Natural killer cell (primary cell): ENCODE measurements at places on chromosomes 1 and 21.

DNA sequence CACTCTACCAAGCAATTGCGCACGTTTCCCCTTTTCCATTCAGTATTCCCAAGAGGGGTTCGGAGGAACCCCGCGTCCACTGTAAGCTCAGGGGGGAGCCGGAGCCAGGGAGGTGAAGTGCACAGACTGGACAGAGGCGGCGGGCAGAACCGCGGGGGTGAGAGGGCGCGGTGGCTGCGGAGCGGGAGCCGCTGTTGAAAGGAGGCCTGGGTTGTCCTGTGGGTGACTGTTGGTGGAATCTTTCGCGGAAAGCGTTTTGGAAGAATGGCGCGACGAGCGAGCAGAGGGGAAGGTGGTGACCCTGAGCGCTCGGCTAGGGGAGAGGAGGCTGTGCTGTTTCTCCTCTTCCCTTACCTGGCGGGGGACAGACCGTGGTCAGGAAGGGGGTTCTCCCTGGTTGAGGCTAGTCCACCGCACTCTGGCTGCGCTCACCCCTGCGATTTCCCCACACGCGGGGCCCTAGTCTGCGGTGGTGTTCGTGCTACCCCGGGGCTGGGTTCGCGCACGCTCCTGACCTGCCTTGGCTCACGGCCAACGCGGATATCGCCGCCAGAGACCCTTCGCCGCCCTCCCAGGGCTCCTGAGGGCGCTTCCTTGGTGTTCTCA is 92.8 kb downstream of the PRKAB2 start:
- peaks cover 26% of the 10 kb centered on the region for H3K27me3 ChIP-seq
- peaks cover 27% of the 10 kb centered on the region for H3K4me1 ChIP-seq
- H3K4me3 ChIP-seq, result peak overlapping the region; percentile 21
- no peak overlapping the region for H3K27ac ChIP-seq
- no peak for DNase-seq

- no peak overlapping the region for H3K4me3 ChIP-seq
- H3K36me3 ChIP-seq, result no peaks in the 10 kb centered on the region
- no peaks in the 10 kb centered on the region for H3K27me3 ChIP-seq
- H3K27ac ChIP-seq, result no peak overlapping the region
- H3K4me1 ChIP-seq, result no peaks in the 10 kb centered on the region
These were observed 472.9 kb upstream of the RUNX1 start for GRCh38 chr21:35521852-35522505.

- H3K27ac ChIP-seq, result no peak overlapping the region
- no peaks in the 10 kb centered on the region for H3K27me3 ChIP-seq
- no peak for DNase-seq
These were observed 544.8 kb downstream of the NUF2 start for GRCh38 chr1:163866564-163866963.

DNA sequence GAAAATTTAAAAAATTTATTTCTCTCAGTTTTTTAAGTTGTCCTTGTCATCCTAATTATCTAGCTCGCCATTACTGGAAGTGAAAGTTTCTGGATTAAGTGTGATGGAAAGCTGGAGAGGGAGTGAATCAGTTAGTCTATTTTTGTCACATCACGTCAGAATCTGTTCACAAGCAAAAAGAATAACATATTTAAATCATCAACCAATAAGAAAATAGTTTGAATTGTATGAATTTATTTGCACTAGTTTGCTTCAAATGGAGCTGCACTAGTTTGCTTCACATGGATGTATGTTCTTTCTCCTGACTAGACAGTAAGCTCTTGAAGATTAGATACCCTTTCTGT is 22.8 kb downstream of the PHC2 start:
- no peak overlapping the region for H3K27ac ChIP-seq
- H3K4me3 ChIP-seq, result no peak overlapping the region
- no peaks in the 10 kb centered on the region for H3K27me3 ChIP-seq
- H3K4me1 ChIP-seq, result no peaks in the 10 kb centered on the region
- no peaks in the 10 kb centered on the region for H3K36me3 ChIP-seq

- no peak for DNase-seq
- H3K36me3 ChIP-seq, result no peaks in the 10 kb centered on the region
- peak within 1 kb of the TSS; percentile 52 for H3K4me3 ChIP-seq
- H3K27me3 ChIP-seq, result peaks cover 52% of the 10 kb centered on the region
These were observed at the start of gene IFNGR2 for GRCh38 chr21:33403128-33403785. TSS of gene IFNGR2 (plus strand) at chr21:33403413. CDS start at chr21:33403544, 131 bp downstream.

GRCh38 chr1:33256221-33256470 is 146 bp upstream of the ZNF362 start:
- no peak overlapping the region for H3K27ac ChIP-seq
- H3K4me3 ChIP-seq, result no peak overlapping the region
- H3K36me3 ChIP-seq, result no peaks in the 10 kb centered on the region
- no peak for DNase-seq

GRCh38 chr1:43008115-43009060 is 49.7 kb upstream of the SLC2A1 start:
- H3K4me3 ChIP-seq, result no peak overlapping the region
- H3K27ac ChIP-seq, result no peak overlapping the region
- H3K27me3 ChIP-seq, result no peaks in the 10 kb centered on the region

DNA sequence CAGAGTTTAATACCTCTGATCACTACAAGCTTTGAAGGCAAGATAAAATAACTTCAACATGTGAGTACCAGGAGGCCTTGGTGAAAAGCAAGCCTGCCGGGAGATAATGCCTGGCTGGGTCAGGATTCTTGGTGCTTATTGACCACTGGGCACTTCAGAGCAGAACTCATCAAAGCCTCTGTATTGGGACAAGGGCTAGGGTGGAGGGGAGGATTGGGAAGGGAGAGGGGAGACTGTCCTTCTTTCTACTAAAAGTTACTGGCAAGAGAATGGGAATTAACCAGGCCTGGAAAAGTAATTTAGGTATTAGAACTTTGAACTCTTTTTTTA is 35.2 kb downstream of the NEK2 start:
- H3K4me1 ChIP-seq, result peaks cover 16% of the 10 kb centered on the region
- H3K27me3 ChIP-seq, result no peaks in the 10 kb centered on the region
- no peak overlapping the region for H3K27ac ChIP-seq
- no peak overlapping the region for H3K4me3 ChIP-seq

DNA sequence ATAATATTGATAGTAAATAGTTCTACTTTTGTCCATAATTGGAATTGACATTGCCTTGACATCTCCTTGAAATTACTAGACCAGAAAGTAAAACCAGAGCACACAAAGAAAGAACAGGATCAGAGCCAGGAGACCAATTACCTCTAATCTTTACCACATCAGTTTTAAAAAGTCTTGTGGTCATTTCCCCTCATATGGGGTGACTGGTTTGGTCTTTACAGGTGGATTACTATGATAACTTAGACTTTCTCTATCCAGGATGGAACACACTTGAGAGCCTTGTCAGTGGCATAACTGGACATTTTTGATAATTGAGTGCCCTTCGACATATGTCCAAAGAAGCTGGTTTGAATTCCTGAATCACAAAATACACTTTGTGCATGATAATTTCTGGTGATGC is 1148.1 kb upstream of the NCAM2 start:
- no peaks in the 10 kb centered on the region for H3K4me1 ChIP-seq
- no peaks in the 10 kb centered on the region for H3K36me3 ChIP-seq
- no peak overlapping the region for H3K4me3 ChIP-seq
- DNase-seq, result no peak
- H3K27ac ChIP-seq, result no peak overlapping the region

DNA sequence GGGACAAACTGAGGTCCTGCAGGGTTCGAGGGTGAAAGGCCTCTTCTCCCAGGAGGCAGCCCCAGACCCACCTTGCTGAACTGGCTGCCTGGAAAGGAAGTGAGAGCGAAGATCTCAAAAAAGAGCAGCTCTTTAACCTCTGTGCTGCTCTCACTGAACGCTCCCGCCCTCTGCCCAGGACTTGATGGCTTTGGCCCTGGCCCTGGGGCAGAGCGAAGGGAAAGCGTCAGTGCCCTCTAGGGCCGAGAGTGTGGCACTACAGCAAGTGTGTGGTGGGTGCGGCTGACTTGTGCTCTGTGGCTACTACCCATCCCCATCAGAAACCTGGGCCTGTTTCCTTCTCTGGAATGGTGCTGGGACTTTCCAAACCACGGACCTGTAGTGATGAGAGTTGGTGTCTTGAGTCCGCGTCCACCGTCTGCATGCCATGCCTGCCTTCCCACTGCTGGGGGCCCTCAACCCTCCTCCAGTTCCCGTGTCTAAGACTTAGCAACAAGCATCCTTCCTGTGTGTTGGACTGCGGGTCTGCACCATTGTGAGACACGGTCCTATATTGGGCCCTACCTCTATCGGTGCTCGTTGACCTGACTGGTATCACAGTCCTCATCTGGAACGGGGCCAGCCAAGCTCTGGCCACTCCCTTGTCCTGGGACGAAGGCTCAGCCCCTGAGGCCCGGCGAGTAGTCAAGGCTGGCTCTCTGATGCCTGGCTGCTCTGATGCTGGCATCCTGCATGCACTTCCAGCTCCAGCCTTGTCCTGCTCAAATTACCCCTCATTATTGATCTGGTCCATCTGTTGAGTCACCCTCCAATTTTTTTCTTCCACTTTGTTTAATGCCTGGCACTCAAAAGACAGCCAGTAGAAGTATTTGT is 180.3 kb downstream of the DISC1 start:
- no peaks in the 10 kb centered on the region for H3K36me3 ChIP-seq
- no peaks in the 10 kb centered on the region for H3K27me3 ChIP-seq
- H3K27ac ChIP-seq, result no peak overlapping the region

DNA sequence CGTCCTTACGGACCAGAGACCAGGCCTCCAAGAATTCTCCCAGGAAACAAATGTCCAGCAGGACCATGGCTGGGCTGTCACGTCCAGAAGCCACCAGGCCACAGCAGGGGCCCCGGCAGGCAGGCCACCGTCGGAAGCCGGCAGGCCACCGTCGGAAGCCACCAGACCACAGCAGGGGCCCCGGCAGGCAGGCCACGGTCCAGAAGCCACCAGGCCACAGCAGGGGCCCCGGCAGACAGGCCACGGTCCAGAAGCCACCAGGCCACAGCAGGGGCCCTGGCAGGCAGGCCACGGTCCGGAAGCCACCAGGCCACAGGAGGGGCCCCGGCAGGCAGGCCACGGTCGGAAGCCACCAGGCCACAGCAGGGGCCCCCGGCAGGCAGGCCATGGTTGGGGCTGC is 67.0 kb upstream of the PDE9A start:
- no peak for DNase-seq
- no peak overlapping the region for H3K27ac ChIP-seq
- H3K27me3 ChIP-seq, result no peaks in the 10 kb centered on the region
- no peaks in the 10 kb centered on the region for H3K36me3 ChIP-seq

DNA sequence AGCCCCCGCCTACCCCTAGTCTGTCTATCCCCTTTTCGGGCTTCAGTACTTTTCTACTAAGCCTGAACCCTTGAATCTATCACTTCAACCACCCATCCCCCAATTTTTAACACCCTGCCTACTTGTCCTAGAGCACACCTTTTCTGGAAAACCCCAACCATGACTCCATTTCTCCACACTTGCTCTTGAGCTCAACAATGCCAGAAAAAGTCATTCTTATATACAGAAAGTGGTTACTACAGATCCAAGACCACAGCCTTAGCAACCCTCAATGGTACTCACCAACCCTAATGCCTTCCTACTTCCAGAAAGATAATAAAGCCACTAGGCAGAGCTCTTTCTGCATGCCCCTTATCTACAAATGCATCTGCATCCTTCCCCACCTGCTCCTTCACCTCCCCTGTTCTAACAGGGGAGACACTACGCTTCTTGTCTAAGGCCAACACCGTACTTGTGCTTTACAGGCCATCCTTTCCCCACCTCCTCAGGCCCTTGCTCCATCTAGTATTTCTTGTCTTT is 41.2 kb downstream of the DMAP1 start:
- H3K27ac ChIP-seq, result no peak overlapping the region
- H3K36me3 ChIP-seq, result no peaks in the 10 kb centered on the region
- H3K4me3 ChIP-seq, result no peak overlapping the region
- no peak for DNase-seq
- no peaks in the 10 kb centered on the region for H3K27me3 ChIP-seq

DNA sequence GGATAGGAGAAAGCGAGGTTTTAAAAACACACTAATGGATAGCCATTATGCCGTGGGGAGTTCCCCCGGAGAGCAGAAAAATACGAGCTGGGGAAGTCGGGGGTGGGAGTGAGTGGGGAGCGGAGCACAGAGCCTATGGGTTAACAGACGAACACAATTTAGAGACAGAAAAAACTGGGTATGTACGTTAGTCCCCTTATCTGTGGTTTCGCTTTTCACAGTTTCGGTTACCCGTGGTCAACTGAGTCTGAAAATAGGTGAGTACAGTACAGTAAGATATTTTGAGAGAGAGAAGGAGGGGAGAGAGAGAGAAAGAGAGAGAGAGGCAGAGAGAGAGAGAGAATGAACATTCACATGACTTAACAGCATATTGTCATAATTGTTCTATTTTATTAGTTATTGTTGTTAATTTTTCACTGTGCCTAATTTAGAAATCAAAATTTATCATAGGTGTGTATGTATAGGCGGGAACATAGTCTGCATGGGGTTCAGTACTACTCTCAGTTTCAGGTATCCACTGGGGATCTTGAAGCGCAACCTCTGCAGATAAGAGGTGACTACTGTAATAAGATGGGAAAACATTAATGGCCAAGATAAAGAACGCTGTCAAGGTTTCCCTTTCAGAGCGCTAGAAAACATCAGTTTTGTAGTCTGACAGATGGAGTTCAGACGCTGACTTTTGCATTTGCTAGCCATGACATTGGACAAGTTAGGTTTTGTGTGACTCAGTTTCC is 125.6 kb upstream of the LMO4 start:
- DNase-seq, result no peak
- H3K27me3 ChIP-seq, result no peaks in the 10 kb centered on the region
- no peaks in the 10 kb centered on the region for H3K36me3 ChIP-seq
- H3K27ac ChIP-seq, result no peak overlapping the region
- H3K4me3 ChIP-seq, result no peak overlapping the region
- peaks cover 2% of the 10 kb centered on the region for H3K4me1 ChIP-seq

DNA sequence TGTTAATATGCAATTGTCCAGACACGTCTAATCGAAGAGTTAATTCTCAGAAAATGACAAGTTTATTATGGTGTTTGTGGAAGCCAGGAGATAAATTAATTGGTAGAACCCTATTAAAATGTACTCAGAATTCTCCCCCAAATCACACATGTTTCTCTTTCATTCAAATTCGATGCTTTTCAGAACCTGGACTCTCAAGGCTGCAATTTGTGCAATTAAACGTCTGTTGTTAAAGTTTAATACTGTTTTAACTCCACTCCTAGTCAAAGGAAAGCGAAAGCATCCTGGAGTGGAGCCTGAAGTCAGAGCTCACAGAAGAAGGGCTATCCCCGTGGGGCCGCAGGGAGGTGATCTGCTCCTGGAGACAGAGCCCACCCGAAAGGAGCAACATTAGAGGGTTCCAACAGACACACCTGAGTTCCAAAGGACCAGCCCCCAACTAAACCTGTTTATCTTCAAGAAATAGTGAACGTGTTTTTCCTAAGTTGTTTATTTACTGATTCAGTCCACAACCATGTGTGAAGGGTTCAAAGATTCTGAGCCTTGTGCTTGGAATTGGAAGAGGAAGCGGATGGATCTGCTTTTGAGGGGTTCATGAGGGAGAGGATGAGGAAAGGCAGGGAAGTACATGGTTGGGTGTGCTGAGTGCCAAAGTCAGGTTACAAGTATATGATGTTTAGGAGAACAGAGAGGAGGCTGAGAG is 68.0 kb upstream of the AKT3 start:
- DNase-seq, result no peak
- no peaks in the 10 kb centered on the region for H3K36me3 ChIP-seq
- H3K4me1 ChIP-seq, result peaks cover 13% of the 10 kb centered on the region

GRCh38 chr1:239718997-239719628 is 332.7 kb downstream of the CHRM3 start:
- H3K36me3 ChIP-seq, result no peaks in the 10 kb centered on the region
- H3K27ac ChIP-seq, result peak overlapping the region; percentile 96
- no peak for DNase-seq
- H3K27me3 ChIP-seq, result no peaks in the 10 kb centered on the region
- H3K4me3 ChIP-seq, result peak overlapping the region; percentile 69

- H3K27me3 ChIP-seq, result no peaks in the 10 kb centered on the region
- DNase-seq, result no peak
- H3K27ac ChIP-seq, result no peak overlapping the region
- H3K4me1 ChIP-seq, result no peaks in the 10 kb centered on the region
- H3K4me3 ChIP-seq, result no peak overlapping the region
- no peaks in the 10 kb centered on the region for H3K36me3 ChIP-seq
These were observed 125.1 kb upstream of the FGGY start for GRCh38 chr1:59171788-59172187.
